ENCODE measurements at places on chromosomes 6 and 20.

DNA sequence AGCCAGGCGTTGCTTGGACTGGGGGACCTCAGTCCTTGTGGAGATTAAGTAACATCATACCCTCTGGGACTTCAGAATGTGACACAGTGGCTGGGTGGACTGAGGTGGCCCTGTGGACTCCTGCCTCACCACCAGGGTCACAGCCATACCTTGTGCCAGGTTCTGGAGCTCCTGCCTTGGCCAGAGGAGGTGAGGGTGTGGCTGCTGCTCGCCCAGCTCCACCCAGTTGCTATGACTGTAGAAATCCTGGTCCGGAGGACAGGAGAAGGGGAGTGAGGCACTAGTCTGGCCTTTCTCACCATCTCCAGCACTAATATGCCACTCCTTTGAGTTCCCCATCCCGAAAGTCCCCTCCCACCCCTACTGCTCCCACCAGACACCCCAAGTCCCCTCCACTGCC lies 1.9 kb downstream of the VWA7 start:
- no peak for DNase-seq

GRCh38 chr20:17395729-17396128 lies 135.4 kb downstream of the BFSP1 start:
- DNase-seq = no peak

- DNase-seq = peak; percentile 97
Observed at GRCh38 chr6:34301408-34301807, 52.6 kb upstream of the SMIM29 start.

DNA sequence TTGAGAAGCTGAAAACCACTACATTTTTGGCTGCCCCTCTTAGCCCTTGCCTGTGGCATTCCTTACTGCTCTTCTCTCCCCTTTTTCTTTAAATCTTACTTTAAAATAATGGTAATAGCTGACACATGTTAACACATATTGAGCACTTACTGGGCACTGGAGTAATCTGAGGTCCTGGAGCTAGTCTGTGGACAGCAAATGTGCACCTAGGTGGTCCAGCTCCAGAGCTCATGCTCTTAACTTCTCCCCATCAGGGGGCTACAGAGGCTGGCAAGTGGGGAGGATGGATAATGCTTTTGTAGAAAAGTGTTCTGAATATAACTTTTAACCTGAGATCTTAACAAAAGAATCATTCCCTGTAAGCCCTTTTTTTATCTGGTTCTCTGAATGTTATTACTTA lies 74.8 kb downstream of the ADGRB3 start:
- no peak for DNase-seq

DNA sequence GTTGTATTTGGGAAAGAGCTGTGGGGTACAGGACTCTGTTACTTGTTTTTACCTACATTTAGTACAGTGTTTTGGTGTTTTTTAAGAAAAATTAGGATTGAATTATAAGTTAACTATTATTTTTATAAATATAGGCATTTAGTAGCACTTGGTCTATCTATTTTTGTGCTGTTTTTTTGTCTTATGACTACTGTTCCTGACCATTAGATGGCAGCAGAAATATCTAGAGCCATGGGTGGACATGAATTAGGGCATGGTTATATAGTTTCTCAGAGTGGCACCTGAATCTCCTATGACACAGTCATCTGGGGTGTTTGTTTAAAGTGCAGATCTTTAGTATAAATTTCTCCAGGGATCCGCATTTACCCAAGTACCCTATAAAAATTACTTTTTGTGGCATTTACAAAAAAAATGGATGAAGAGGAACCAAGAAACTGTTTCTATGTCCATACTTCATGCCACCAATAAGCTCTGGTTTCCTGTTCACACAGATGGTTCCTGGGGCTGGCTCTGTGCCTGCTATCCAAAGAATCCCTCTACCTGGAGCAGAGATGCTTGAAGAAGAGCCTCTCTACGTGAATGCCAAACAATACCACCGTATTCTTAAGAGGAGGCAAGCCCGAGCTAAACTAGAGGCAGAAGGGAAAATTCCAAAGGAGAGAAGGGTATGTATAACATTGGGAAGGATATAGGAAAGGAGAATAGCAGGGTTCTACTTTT lies 19.8 kb downstream of the NFYA start:
- peak; percentile 56 for DNase-seq

DNA sequence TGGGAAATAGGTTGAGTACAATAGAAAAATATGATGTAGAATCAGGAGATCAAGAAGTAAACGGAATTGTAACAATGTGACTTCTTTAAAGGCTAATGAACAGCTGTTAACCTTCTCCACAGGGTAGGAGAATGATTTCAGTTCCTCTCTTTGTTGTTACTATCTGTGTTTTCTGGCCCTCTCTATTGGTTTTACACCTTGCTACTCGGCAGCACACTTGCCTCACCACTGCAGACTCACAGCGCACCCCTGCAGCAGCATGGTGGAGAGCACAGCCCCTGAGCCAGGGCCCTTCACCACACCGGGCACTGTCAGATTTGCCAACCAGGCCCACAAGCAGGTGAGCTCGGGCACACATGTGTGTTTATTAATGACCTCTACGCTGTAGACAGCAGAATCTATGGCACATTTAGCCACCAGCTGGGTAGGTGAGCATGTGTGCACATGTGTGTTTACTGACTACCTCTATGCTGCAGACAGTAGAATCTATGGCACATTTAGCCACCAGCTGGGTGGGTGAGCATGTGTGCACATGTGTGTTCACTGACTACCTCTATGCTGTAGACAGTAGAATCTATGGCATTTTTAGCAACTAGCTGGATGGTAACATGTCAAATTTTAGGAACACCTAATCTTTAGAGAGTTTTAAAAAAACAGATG lies 16.8 kb downstream of the SFT2D1 start:
- DNase-seq = no peak

DNA sequence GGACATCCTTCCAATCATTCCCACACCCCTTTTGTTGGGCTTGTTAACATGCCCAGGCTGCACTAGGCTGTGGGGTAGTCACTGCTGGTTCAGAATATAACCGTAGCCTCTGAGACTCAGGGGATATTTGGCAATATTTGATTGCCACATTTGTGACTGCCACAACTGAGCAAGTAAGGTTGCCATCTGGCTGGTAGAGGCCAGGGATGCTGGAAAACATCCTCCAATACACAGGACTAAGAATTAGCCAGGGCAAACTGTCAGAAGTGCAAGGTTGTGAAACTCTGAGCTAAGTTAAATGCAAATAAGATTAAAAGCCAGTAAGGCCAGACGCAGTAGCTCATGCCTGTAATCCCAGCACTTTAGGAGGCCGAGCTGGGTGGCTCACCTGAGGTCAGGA lies 112.0 kb downstream of the ZMYND8 start:
- no peak for DNase-seq

DNA sequence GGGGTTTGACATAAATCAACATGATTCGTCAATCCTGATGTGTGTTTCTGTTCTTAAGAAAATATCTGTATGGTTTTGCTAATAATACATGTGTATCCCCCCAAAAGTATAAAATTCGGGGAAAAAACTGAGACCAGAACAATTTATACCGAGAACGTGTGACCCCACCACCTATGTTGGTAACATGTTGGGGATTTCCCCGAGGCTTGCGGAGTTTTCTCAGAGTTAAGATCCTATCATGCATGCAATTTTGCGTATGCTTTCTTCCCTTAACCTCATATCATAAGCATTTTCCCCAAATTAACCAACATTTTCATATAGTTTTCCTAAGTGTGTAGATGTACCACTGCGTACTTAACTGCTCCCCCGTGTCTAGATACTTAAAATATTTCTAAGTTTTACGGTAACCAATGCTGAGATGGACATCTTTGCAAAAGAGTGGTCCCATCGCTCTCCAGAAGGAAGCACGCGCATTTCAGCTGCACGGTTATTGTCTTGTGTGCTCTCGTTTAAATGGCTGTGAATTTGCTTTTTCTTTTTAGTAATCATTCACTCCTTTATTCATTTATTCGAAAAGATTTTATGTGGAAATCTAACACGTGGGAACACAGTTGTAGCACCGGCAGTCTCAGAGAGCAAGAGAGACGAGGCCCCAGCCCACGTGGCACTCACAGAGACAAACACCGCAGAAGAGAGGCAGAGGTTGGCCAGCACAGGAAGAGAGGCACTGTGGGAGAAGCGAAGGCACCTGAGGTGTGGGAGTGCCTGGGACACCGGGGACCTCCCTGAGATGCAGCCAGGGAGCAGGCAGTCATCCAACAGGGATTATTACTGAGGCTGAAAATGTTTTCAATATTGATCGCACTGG lies 13.2 kb upstream of the IRF4 start:
- DNase-seq = no peak

DNA sequence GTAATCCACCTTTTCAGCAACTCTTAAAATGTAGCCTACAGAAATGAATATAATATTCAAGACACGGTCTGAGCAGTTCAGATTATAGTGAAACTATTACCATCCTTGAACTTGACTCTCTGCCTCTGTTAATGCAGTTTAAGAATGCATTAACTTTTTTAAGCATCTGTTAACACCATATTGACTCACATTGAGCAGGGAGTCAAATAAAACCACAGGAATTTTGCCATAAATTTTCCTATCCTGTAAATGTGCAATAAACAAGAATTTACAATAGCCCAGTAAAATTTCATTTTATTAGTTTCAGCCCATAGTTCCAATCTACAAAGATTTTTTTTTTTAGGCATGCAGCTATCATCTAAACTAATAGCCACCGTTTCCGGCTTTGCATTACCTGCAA lies 239.2 kb upstream of the DEFB112 start:
- no peak for DNase-seq

DNA sequence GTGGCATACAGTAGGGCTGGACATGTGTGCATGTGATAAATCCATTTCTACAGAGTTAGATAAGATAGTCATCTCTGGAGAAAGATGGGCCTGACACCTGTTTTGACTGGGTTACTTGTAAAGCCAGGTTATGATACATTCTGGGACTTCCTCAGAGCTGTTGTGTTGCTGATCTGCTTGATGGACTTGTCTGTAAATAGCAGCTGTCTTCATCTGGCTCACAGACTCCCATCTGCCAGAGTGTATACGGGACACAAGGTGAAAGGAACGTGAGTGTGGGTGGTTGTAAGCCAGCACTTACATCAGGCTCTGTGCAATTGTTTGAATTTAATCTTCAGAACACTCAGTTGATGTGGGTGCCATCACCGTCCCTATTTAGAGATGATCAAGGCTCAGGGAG lies 49.8 kb downstream of the ZDHHC14 start:
- DNase-seq = no peak

DNA sequence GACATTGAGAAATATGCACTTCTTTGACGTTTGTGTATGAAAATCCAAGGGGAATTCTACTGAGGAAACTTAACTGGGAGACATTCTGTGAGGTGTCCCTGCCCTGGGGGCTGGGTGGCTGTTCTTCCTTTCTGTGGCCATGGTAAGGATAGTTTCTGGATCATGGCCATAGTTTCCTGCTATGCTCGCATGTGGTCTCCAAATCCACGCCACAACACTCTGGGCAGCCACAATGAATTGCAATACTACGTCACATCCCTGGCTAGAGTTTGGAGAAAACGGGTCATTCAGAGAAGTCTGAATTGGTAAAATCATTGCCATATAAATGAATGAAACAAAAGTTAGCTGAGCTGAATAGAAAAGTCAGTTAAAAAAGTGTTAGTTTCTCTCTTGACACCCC lies 230.6 kb downstream of the UTRN start:
- no peak for DNase-seq

All from fibroblast of pulmonary artery (primary cell).